WERI-Rb-1 (cell line): ENCODE measurements at places on chromosomes 11 and 22.

DNA sequence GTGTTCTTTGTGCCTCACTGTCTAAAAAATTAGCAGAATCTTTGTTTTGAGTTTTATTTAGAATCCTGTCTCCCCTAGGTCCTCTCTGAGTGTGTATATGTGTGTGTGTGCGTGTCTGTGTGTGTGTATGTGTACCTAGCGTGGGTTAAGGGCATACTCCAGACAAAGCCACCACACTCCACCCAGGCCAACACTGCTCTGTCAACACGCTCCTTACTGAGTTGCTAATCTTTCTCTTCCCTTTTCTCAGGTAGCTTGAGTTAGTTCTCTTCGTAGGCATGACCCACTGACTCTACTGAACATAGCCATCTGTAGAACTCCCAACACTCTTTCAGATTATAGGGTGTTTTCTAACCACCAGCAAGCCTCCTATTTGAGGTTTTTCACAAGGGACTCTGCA is 131.1 kb downstream of the LRRC4C start:
- DNase-seq, result no peak

DNA sequence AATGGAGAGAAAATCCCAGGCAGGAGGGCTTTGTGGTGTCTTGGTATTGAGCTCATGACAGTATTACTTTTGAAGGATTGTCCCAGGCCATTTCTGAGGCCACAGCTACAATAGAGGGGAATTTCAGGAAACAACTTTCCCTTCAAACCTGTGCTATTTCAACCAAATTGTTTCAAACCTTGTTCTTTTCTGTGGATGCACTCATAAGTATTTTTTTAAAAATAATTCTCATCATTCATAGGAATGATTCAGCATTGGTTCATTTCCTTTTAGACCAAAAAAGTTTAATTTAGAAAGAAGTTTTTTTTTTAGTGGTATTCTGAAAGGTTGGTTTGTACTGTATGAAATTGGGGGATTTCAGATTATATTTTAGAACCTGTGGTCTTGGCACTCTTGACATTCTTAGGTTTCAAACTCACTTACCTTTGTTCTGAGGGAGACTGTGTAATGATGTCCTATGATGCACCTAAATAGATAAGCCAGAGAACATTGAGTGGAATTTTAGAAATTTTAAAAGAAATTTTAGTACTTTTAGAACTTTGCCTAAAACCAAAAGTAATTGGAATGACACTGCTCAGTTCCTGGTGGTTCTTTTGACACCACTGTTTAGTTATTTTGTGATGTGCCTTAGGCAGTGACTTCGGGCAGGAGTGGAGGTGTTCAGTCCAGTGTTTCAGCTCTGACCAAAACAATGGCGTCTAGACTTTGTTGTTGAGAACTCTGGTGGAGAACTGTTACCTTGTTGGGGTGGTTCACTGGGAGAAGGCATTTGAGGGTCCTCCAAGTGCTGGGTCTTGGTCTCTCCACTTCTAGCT is 12.2 kb downstream of the TEAD1 start:
- no peak for DNase-seq

DNA sequence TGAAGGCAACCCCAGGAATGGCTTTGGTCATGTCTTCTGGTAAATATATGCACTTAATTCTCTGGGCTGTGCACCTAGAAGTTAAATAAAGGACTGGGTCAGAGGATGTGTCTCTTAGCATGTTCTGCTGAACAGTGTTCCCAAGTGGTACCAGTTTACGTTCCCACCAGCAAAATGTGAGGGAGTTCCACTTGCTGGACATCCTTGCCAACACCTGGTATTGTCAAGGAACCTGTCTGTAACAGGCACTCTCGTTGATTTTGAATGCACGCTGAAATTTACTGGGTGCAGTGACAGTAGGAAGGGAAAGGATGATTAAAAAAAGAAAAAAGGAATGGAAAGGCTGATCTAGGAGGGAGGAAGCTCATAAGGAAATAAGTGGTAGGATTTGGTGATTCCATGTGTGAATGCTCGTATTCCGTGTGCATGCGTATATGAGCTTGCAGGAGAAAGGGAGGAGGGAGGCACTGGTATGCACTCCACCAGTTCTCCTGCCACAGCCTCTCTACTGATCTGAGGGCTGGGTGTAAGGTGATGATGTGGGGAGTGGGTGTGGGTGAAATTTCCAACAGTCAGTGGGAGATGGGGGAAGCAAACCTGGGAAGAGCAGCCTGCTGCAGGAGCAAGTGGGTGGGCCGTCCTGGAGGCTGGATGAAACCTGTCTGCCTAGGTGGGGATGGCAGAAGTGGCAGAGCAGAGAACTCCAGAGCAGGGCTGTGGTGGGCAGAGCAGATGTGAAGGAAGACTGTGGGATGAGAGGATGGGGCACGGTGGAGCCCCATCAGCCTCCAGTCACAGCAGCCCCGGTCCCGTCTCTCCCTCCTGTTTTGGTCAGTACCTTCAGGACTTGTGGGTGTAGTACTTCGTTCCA is 15.0 kb downstream of the MED15 start:
- no peak for DNase-seq

DNA sequence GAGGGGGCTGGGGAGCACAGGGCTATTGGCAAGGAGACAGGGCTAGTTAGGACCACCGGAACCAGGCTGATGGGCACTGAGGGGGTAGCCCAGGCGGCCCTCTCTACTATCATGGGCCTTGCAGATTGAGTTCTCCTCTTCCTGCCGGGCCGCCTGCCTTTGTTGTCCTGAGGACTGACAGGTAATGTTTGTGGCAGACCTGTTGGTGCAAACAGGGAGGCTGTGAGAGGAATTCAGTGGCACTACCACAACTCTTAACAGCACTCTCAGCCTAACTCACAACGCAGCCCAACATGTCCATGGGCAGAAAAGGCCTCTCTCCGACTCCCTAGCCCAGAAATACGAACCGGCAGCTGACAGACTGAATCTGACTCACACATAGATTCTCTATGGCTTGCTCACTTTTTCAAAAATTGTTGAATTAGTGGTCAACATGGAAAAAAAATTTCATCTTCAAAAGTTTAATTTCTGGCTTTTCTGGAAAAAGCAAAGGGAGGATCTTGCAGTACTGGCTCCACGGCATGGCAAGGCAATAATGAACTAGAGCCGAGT is 11.4 kb downstream of the KCNJ5 start:
- no peak for DNase-seq

DNA sequence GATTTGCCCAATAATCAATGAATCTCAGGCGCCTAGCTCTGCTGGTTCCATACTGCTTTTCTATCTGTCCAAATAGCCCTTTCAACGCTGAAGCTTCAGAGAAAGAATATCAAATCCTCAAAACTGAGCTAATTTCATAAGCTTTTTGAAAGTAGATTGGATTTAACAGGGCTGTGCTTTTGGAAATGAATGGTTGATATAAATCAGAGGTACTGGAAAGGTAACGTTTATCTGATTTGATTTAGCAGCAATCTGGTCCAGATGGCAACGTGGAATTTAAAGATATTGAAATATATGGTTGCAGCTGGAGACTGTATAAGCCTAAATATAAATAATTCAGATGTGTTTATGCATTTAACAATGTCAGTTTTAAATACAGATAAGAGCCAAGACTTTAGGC is 229.5 kb upstream of the MPPED2 start:
- DNase-seq, result no peak

GRCh38 chr11:77416357-77416756 is 57.5 kb downstream of the PAK1 start:
- DNase-seq, result no peak

DNA sequence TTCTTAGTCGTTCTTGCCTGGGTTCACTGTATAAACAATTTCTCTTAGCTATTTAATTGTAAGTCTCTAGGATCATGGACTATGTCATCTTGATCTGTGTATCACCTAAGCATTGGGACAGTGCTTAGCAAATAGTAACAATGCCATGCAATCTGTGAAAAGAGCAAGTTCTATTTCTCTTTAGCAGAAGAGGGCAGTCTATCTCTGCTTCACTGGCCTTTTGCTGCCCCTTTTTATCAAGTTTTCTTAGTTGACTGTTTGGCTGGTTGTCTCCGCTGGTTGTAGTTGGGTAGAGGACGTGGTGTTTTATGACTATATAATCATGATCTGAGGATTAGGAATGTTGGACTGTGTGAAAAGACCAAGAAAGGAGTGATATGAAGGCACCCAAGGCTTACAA is 315.0 kb downstream of the JRKL start:
- DNase-seq, result no peak

- DNase-seq, result no peak
These were observed 67.7 kb downstream of the TBC1D22A start for GRCh38 chr22:46829941-46830715.

- peak; percentile 30 for DNase-seq
These were observed 559 bp upstream of the RNF141 start for GRCh38 chr11:10541561-10541930.

DNA sequence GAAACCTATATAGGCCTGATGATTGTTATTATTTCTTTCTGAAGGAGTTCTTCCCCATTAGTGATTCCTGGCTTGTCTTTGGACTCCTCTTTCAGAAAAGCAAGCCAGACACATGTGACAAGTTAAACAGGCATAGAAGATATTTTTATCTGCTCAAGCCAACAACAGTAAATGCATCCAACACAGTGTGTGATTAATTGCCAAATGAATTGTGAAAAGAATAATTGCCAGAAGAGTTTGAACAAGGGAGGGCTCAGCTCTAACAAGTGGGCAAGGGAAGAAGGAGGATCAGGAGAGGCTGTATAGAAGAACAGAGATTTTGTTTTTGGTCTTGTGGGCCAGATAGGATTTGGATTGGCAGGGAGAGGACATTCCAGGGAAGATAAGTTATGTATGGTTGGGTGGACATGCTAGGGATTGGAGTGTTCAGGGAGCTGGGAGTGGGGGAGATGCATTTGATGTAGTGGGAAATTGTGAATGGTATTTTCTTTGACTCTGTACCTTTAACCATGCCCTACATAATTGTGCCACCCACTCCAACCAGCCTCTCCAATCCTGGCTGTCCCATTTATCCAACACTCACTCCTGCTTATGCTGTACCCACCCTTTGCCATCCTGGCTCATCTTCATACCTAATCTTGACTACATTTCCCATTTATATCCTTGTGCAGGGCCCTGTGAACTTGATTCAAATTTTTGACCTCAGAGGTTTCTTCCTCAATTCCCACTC is 172.8 kb downstream of the RRAS2 start:
- no peak for DNase-seq

DNA sequence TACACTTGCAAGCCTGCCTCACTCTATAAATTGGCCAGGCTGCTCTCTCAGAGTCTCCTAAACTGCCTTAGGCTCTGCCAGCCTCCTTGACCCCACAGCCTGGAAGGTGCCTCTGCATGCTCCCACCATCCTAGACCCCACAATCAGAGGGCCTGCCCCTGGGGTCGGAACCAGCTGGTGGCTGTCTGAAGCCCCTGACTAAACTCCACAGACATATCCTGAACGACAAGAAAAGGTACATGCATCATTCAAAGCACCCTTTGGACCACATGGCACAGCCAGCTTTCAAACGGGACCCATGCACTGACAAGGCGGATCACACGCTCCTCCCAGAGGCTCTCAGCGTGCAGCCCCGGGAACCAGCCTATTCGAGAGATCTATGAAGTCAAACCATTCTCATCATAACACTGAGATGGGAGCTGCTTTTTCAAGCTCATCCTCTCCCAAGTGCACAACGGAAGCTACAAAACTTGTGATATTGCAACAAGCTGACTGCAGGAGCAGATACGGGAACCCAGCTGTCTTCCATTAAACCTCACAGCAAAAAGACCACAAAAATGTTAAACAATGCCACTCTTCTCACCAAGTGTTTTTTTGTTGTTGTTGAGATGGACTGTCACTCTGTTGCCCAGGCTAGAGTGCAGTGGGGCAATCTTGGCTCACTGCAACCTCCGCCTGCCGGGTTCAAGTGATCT is 8.1 kb downstream of the SHANK2 start:
- DNase-seq, result no peak

DNA sequence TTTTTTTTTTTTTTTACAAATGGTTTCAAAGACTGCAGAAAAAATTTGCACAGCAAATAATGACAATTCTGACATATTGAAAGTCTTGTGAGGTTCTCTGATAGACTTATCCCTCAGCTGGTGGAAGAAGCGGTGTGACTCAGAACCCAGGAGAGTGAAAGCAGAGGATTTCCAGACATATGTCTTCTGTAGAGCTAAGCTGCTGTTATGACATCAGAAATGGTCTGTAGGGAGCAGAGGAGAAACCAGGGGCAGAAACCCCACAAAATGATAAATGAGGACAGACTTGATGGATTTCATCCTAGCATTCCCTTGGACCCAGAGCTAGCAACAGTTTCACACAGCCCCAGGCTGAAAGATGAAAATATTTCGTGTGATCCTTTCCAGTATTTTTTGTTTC is 582.6 kb downstream of the METTL15 start:
- no peak for DNase-seq

DNA sequence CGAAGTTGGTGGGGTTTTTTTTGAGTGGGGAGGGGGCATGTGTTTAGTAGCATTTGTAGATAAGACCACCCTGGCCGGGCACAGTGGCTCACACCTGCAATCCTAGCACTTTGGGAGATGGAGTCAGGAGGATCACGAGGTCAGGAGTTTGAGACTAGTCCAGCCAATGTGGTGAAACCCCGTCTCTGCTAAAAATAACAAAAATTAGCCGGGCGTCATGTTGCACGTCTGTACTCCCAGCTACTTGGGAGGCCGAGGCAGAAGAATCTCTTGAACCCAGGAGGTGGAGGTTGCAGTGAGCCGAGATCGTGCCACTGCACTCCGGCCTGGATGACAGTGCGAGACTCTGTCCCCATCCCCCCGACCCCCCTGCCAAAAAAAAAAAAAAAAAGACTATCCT is 34.6 kb downstream of the CECR2 start:
- DNase-seq, result no peak

DNA sequence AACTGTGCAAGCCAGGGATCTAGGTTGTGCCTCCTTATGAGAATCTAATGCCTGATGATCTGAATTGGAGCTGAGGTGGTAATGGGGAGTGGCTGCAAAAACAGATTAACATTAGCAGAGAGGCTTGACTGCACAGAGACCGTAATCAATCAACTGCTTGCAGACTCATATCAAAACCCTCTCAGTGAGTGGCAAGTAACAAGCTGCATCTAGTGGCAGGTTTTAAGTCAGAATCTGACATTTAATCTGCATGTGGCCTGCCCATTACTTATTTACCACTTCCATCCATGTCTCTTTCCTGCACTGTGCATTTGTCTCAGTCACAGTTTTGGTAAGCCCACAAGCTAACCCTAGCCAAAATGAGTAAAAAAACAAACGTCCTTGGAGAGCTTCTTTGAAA is 11.2 kb downstream of the C11orf58 start:
- no peak for DNase-seq

DNA sequence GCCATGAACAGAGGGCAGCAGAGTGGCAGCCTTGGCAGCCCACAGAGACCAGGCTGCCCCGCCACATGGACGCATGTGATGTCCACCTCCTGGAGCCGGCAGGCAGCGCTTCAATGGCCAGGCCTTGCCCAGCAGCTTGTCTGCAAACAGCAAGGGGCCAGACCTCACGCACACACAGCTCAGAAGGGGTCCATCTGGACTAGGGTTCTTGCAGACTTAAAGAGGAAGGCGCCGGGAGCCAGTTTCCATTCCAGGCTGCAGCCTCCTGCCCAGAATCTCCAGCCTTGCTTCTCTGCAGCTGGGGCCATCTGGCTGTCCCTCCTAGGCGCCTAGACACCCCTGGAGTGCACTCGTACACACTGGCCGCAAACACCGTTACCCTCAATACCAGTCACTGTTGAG is 91.9 kb upstream of the TMEM45B start:
- DNase-seq, result no peak
